ENCODE measurements at places on chromosomes 2 and 18. TPM values are rescaled to one million over a fixed set of nuclear protein-coding genes. Genes with fewer than 3 reads are reported as not detected.
A peak's percentile ranks its signal among the peaks of the same experiment; 100 is the strongest.

Gene CRYBA2
- not detected for total RNA-seq

- no peak for DNase-seq
- no peaks in the 10 kb centered on the region for H3K36me3 ChIP-seq
- no peaks in the 10 kb centered on the region for H3K27me3 ChIP-seq
- no peak overlapping the region for H3K27ac ChIP-seq
- no peak overlapping the region for H3K4me3 ChIP-seq
Measured at GRCh38 chr18:53224128-53224778, 884.3 kb downstream of the DCC start.

- peaks cover 69% of the 10 kb centered on the region for H3K36me3 ChIP-seq
- no peak for DNase-seq
- no peaks in the 10 kb centered on the region for H3K4me1 ChIP-seq
- no peak overlapping the region for H3K4me3 ChIP-seq
Measured at GRCh38 chr2:208304695-208305094, 38.6 kb downstream of the PIKFYVE start.

- H3K27me3 ChIP-seq = no peaks in the 10 kb centered on the region
- H3K27ac ChIP-seq = peak overlapping the region; percentile 85
- peak overlapping the region; percentile 91 for H3K4me3 ChIP-seq
- H3K4me1 ChIP-seq = peaks cover 71% of the 10 kb centered on the region
- DNase-seq = no peak
Measured at GRCh38 chr2:197809064-197809463, 4.7 kb downstream of the PLCL1 start.
